ENCODE measurements at places on chromosomes 7 and 10. TPM values are rescaled to one million over a fixed set of nuclear protein-coding genes. Genes with fewer than 3 reads are reported as not detected.
A peak's percentile ranks its signal among the peaks of the same experiment; 100 is the strongest.

GRCh38 chr10:111968647-111969046 lies 214.9 kb downstream of the GPAM start:
- no peaks in the 10 kb centered on the region for H3K27me3 ChIP-seq
- no peak overlapping the region for H3K4me3 ChIP-seq
- DNase-seq: no peak
- no peak overlapping the region for H3K27ac ChIP-seq
- H3K36me3 ChIP-seq: no peaks in the 10 kb centered on the region

Gene VAX1
- total RNA-seq: 4.0 TPM

- peak; percentile 72 for DNase-seq
- H3K27me3 ChIP-seq: peaks cover 66% of the 10 kb centered on the region
- H3K4me1 ChIP-seq: no peaks in the 10 kb centered on the region
These were observed 82.6 kb upstream of the PRKG1 start for GRCh38 chr10:50991456-50992355.

- H3K27me3 ChIP-seq: no peaks in the 10 kb centered on the region
- H3K4me1 ChIP-seq: no peaks in the 10 kb centered on the region
- H3K36me3 ChIP-seq: no peaks in the 10 kb centered on the region
These were observed 180.9 kb downstream of the CDK14 start for GRCh38 chr7:90777041-90777440.

- no peaks in the 10 kb centered on the region for H3K36me3 ChIP-seq
- H3K4me1 ChIP-seq: no peaks in the 10 kb centered on the region
- H3K27me3 ChIP-seq: no peaks in the 10 kb centered on the region
- no peak overlapping the region for H3K4me3 ChIP-seq
These were observed 9.2 kb downstream of the MAT1A start for GRCh38 chr10:80280071-80280800.

DNA sequence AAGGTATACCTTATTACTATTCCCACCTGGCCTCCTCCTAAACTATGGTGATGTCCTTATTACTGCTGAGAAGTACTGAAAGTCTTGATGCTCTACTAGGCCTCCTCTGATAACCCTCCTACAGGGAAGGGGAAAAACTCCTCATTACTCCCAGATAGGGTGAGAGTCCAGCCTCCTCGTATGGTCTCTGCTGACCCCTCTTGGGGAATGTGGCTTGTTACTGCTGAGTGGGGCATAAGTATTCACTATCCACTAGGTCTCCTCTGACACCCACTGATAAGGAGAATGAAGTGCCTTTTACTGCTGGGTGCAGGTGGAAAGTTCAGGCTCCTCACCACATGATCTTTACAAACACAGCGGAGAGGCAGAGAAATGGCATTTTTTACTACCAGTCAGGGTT lies 222.9 kb downstream of the CHRM2 start:
- no peaks in the 10 kb centered on the region for H3K27me3 ChIP-seq
- no peak overlapping the region for H3K27ac ChIP-seq
- no peaks in the 10 kb centered on the region for H3K36me3 ChIP-seq
- DNase-seq: peak; percentile 79
